Fibroblast of skin of scalp (primary cell): ENCODE measurements at places on chromosomes 6 and 20.
A peak's percentile ranks its signal among the peaks of the same experiment; 100 is the strongest.

DNA sequence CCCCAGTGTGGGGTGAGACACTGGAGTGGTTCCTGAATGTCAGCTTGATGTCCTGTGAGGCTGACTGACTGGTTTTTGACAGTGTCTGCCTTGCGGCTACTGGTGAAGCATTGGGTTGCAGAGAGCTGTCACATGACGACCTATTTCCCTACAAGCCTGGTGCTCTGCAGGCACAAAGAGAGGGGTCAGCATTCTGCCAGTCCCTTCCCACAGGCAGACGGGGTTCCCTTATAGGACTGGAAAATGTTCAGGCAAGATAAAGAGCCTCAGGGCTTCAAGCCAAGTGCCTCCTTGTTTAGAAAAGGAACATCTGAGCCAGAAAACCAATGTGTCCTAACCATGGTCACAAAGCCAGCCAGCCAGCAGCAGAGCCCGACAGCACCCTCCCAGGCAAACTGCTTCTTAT is 11.0 kb downstream of the LY86 start:
- DNase-seq: no peak

DNA sequence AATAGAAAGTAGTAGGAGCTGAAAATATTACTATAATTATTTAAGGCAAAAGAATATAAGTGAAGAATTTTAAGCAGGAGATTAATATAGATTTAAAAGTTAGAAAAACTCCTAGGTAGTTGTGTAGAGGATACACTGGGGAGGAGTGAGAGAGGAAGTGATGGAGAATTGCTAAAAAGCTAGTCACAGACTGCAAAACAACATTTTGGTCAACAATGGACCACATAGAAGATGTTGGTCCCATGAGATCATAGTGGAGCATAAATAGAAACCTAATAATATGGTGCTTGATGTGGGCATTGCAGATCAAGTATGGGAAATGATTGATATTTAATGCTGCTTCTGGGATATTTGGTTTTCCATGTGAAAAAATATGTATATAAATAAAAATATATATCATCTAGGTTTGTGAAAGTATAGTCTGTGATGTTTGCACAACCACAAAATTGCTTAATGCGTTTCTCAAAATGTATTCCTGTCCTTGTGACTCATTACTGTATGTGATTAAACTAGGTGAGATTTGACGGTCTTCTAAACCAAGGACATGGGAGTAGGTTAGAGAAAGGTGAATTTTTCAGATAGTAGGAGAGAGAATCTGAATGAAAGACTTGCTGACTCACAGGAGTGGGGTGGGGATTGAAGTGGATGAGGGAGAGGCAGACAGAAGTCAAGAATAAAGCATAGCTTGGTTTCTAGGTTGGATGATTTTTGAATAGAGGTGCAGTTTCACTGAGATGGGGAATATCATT is 174.0 kb downstream of the BCKDHB start:
- DNase-seq: peak; percentile 50

DNA sequence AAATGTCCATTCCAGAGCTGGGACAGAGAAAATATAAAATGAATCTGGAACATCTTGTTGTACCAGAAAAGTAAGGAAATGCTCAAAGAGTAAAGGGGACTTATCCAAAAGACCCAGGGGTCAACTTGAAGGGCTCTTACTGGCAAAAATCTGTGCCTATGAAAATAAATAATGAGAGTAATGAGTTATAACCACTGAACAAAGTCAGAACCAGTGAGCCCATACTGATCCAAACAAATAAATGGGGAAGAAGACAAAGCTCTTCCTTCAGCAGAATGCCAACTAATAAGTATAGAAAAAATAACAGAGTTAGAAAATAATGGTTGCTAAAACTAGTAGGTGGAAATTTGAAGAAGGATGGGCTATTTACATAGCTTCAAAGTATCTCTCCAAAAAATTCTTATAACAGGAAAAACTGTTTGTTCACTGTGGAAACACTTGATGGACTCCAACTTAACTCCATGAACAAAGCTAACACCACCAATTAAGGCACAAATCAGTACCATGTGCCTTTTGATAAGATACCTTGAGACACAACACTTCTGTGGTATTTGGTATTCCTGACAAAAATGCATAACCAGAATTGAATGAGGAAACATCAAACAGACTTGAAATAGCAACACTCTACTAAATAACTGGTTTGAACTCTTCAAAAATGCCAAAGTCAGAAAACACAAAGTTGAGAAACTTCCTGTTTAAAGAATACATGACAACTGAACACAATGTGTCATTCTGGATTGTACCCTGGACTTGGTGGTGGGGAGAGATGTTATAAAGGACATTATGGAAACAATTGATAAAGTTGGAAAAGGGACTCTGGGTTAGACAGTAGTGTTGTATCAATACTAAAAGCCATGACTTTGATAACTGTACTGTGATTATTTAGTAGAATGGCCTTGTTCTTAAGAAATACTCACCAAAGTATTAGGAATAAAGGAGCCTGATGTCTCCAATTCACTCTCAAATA is 197.5 kb downstream of the ISM1 start:
- DNase-seq: no peak

- peak; percentile 74 for DNase-seq
These were observed 74.0 kb downstream of the SSR1 start for GRCh38 chr6:7238900-7239589.

DNA sequence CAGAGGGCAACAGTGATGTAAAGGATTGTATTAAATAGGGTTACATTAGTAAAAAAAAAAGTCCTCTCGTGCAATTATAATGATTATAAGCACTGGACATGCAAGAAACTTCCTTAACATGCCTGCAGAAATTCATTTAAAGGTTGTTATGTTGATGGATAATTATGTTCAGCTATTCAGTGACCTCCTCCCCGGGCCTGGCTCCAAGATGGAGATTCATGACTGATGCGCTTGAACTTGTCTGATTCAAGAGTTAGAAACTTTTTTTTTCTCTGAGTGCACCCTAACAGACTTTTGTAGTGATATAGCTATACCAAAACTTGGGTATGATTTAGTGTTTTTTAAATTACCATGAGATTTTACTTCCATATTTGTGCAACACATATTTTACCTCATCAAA is 1170.0 kb upstream of the CITED2 start:
- no peak for DNase-seq

- DNase-seq: no peak
These were observed 56.9 kb downstream of the CHMP4B start for GRCh38 chr20:33868042-33868441.

GRCh38 chr20:46088409-46089166 is 1.2 kb downstream of the NCOA5 start:
- DNase-seq: peak; percentile 26

GRCh38 chr6:46017726-46018125 is 2.1 kb upstream of the CLIC5 start:
- no peak for DNase-seq

DNA sequence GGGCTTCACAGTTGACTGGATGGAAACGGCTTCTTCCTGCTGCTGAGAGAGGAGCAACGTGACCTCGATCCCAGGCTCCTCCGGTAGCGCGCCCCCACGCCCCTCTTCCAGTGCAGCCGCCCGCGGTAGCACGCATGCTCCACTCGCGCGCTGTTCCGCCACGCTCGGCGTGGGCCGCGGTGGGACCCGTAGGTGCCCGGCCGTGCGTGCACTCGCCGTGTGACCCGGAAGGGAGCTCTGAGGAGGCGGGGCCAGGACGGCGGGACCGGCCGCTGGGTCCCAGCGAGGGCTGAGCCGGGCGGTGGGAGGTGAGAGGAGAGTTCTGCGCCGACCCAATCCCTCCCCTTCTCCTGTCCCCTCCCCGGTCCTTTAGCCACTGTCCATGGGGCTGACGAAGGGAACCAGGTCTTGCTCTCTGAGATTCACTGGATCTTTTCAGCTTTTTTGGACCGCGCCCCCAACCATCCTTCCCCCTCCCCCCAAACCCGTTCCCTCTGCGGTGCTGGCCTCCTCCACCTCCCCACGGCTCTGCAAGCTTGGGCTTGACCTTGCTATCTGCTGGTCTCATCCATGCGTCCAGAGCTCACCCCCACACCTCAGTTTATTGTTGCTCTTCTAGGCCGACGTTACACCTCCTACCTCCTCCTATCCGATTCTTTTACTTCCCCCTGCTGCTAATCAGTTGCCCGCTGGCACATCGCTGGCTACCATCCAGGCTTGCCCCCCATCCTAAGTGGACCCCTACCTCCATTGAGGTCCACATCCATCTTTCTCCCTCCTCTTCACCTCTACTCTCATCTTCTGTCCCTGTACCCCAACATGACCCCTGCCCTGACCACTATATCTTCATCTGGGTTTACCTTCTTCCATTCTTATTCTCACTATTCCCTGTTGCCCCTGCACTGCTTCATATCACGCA is at the start of gene CUL9:
Gene CUL9, plus strand, starts transcription at position 255 of the 919 bp plus-strand sequence. CDS start 2,115 bp downstream, outside the sequence.
- DNase-seq: peak; percentile 65

- no peak for DNase-seq
These were observed 20.1 kb upstream of the SLC17A1 start for GRCh38 chr6:25851961-25852360.

DNA sequence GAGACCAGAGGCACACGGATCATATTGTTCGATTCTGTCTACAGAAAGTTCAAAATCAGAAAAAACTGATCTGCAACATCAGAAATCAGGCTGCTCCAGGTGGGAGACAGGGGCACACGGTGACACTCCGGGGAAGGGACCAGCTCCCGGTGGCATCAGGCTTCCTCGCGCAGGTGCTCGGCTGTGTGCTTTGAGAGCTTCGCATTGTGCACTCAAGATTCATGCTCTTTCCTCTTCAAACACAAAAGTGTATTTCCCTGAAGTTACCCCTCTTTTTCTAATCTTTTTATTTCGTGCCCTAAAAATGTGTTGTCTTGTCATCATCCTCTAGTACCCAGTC is 108.1 kb downstream of the DLL1 start:
- no peak for DNase-seq

- peak; percentile 59 for DNase-seq
These were observed 497.7 kb upstream of the MARCKS start for GRCh38 chr6:113359155-113360140.

GRCh38 chr20:3871550-3872265 is 17.5 kb upstream of the PANK2 start:
- no peak for DNase-seq

- no peak for DNase-seq
These were observed 360.2 kb downstream of the PREX1 start for GRCh38 chr20:48467622-48468021.

- DNase-seq: no peak
These were observed 40.9 kb downstream of the JAG1 start for GRCh38 chr20:10632721-10633509.

- no peak for DNase-seq
These were observed 67.2 kb downstream of the PLCG1 start for GRCh38 chr20:41204304-41205265.

- DNase-seq: no peak
These were observed 674.5 kb downstream of the HDGFL1 start for GRCh38 chr6:23243854-23244253.

- DNase-seq: no peak
These were observed 9.1 kb upstream of the FOXP4 start for GRCh38 chr6:41536795-41537758.
